OCI-LY7 (cell line): ENCODE measurements at places on chromosomes 12 and 14. TPM values are rescaled to one million over a fixed set of nuclear protein-coding genes. Genes with fewer than 3 reads are reported as not detected.

The DCAF5 gene
- total RNA-seq, result 46.0 and 46.5 TPM in 2 replicates

The KLHL33 gene
- 0.09 and 0.11 TPM in 2 replicates for total RNA-seq

The ST8SIA1 gene
- total RNA-seq, result not detected in 2 replicates

The DAO gene
- not detected in 2 replicates for total RNA-seq

The LHX5 gene
- not detected in 2 replicates for total RNA-seq

The PTCSC3 gene
- not detected in 2 replicates for total RNA-seq

The ACRBP gene
- total RNA-seq, result 9.3 and 9.4 TPM in 2 replicates

- DNase-seq, result no peak
Measured at GRCh38 chr14:78904094-78904493, 733.9 kb downstream of the NRXN3 start.

DNA sequence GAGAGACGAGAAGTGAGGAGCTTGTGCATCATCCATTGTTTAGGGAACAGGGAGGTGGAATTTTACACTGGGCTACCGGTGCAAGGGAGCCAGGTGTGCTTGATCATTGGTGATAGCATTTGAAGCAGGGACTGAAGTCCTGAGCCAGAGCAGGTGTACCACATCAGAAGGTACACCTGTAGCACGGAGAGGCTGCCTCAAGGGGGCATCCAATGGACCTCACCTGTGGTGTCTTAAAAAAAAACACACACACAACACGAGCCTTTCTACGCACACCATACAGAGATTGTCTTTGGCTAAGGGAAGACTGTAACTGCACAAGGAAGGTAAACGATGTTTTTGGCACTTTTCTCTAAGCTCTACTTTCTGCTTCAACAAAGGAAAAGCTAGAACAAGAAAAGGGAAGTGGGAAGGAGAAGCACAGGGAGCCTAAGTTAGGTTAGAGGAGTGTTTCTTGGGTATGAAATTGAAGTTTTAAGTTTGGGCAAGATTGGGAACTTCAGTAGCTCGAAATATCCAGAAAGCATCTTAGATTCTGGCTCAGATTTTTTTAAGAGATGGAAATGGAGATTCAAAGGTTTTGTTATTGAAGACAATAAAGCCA lies 334.3 kb upstream of the FBXO33 start:
- no peak for DNase-seq

GRCh38 chr14:79861111-79861510 lies 350.2 kb downstream of the DIO2 start:
- no peak for DNase-seq

DNA sequence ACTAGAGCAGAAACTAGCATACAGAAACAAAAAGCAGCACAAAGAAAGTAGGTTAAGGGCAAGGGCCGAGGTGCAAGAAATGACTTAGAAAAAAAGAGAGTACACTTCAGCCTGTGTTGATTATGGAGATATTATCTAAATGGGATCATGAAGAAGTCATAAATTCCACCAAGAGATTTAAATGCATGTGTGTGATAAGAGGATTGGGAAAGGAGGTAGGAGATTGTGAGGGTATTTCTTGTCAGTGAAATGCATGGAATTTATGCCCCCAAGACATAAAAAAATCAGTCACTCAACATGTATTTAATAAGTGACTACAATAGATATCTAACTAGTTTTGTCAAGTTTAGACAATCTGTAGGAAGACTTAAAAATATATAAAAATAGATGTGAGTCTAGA lies 976.2 kb upstream of the LRFN5 start:
- DNase-seq, result no peak

DNA sequence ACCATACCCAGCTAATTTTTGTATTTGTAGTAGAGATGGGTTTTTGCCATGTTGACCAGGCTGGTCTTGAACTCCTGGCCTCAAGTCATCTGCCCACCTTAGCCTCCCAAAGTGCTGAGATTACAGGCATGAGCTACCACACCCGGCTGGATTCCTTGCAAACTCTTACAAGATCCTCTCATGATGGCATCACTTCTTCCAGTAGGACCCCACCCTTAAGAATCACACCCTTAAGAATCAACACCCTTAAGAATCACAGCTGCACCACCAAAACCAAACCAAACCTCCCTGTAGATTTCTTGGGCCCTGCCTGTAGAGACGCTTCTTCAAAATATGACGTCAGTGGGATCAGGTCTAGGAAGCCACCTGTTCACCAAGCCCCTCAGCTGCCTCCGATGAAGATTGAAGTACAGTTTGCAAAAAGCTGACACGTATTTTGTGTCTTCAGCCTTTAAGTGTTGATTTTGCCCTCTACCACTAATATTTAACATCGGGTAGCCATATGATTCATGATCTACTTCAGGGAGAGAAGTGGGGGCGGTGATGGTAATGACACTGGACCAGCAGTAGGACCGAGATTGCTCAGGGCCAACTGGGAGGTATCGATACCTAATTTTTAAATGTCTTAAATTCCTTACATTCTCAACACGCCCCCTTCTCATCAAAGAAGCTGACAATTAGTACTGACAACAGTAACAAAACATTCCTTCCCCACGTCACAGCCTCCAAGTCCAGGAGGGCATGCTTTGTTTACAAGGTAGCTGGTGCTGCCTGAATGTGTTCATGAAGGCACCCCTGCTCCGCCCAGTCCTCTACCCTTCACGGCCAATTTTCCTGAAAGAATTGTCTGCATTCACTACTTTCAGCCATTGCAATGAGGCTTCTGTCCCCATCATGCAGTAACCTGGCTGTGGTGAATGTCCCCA lies 57.2 kb downstream of the ESRRB start:
- DNase-seq, result no peak

DNA sequence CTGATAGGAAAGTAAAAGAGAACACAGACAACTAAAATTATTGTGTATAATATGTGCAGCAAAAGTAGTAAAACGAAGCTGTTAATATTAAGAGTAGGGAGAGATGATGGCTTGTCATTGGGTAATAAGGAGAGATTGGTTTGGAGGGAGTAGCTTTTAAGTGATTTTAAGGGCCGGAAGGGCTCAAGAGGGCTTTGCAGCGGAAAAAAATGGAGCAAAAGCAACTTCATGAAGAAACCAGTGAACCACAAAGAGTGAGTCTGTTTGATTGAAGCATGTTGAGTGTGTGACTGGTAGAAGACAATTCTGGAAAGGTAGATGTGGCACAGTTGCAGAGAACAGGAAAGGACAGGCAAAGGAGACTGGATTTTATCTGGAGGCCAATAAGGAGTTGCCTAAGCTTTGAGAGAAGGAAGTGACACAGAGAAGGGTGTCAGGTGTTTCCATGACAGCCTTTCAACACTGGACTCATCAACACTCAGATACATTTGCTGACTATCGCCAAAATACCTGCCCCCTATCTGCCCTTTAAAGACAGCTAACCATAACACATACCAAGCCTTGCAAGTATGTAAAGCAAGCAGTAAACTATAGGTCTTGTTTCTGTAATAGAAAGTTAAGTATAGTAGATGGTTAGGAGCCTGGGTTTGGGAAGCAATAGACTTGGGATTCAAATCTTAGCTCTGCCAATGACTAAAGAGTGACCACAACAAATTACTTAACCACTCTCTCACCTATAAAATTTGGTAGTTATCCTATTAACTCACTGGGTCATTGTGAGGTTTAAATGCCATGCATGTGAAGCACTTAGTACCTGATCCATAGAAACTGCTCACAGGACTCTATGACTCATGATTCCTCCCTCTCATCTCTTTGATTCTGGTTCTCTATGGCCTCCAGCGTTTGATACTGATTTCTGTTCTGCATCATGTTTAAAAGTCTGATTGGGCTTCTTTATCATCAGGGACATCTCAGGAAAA lies 117.3 kb upstream of the LMNTD1 start:
- no peak for DNase-seq

DNA sequence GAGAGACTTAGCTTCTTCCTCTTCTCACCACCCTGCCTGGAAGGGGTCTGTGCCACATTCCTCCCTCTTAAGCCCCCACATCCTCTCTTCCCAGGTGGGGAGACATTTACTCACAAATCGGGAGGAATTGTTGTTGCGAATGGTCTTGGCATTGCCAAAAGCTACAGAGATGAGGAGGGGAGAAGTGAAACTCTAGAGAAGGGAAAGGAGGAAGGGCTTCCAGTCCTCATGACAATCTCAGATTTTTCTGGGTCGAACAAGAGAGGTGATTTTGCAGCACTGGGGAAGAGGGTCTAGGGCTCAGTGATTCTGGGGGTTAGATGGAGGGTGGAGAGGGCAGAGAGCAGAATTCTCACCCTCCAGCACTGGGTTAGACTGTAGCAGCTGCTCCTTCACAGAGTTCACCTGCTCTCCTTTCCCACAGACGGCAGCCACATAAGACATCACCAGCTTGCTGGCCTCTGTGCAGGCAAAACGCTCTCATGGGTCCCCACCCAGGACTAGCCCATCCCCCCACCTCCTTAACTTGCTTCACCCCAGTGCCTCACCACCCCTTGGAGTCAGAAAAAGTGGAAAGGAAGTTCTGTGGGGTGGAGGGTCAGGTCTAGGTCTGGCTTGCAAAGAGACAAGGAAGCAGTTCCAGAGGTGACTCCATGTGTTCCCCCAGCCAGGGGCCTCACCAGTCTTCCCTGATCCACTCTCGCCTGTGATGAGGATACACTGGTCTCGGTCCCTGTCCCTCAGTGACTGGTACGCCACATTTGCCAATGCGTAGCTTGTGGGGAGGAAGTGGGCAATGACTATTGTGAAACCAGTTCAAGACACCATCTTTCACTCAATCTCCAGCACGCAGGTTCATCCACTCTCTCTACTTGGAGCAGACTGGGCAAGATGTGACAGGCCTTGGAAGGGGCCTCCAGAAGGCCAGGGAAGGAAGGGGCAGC lies 2.7 kb downstream of the MYO1A start:
- no peak for DNase-seq

GRCh38 chr12:82514880-82515279 lies 156.6 kb downstream of the METTL25 start:
- no peak for DNase-seq

DNA sequence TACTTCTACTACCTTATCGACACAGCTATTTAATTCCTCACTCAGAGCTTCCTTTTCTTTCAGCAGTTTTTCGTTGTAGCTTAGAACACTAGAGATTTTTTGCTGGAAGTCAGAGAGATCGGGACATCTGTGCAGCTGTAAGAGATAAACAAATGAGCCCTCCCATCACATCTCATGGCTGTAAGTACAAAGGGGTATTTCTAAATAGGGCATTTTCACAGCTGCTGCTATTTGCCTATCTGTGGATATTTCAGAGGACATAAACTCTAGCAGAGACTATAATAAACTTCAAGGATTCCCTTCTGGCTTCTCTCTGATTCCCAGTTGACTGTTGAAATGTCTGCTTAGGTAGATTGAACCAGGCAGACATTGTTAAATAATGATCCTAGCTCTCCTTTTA lies 76.1 kb upstream of the SAV1 start:
- DNase-seq, result no peak

GRCh38 chr12:85277900-85278597 lies 2.0 kb upstream of the ALX1 start:
- DNase-seq, result no peak

GRCh38 chr12:104685366-104685765 lies 228.6 kb downstream of the CHST11 start:
- no peak for DNase-seq

DNA sequence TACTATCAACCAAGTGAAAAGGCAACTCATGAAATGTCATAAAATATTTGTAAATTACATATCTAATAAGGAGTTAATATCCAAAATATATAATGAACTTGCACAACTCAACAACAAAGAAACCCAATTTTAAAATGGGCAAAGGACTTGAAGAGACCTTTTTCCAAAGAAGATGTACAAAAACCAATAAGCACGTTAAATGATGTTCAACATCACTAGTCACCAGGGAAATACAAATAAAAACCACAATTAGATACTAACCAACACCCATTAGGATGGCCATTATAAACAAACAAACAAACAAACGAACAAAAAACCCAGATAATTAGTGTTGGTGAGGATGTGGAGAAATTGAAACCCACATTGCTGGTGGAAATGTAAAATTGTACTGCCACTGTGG lies 92.3 kb upstream of the ARID2 start:
- no peak for DNase-seq

DNA sequence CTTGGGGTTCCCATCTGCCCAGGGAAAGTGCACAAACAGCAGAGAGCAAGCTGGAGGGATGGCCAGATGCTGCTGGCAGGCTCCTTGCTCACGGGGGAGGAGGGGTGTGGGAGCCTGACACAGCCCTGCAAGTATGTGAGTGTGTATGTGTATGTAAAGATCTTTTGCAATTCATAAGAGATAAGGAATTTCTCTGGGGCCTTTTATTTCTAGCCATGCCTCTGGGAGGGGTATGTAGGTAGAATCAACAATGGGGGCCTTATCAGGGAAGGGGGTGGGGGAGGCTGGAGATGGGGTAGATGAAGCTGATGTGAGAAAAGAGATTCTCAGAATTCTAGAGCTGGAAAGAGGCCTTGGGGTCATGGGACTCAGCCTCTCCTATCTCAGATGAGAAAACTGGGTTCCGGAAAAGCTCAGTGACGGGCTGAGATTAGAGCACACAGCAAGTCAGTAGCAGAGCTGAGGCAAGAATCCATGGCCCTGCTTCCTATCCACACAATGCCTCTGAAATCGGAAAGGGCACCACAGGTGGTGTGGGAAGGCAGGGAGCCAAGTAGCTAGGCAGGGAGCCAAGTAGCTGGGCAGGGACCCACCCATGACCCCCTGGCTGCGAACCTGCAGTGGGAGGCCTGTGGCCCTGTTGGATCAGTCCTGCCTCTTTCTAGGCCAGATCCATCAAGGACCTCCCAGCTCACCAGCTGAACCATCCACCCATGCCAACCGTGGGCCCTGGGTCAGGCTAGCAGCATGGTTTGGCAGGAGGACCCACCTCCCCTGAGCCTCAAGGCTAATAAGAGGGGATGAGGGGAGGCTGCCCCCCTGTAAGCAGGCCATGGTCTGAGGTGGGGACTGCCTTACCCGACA lies 54.7 kb downstream of the PLEKHG3 start:
- no peak for DNase-seq

DNA sequence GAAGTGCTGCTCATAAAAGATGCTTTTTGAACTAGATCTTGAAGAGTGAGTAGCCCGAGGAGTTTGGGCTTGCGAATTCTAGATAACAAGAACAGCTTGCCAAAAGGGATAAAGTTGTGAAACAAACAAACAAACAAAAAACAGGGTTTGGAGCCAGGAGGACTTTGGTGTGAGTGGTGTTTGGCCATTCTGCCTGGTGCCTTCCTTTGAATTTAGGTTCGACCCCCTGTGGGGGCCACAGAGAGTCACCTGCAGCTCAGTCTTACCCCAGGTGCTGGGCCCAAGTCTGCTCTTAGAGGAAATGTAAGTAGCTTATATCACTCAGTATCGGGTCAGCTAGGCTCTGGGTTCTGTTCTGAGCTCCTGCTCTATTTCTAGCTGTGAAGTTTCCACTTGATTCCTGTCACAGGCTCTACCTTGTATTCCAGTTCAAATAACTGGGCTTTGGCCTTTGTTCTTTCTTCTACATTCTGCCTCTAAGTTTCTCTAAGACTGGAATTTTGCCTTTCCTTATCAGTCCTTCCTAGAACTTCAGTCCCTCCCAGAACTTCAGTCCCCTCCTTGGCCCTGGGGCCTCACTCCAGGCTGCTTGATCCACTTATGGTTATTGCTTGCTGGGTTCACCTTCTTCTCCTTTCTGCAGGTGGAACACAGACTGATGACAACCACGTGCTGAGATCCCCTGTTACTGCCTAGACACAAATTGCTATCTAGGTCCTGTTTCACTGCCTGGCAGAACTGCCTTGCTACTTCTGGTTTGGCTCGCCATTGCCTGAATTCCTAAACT lies 20.5 kb upstream of the DUSP6 start:
- DNase-seq, result no peak

- no peak for DNase-seq
Measured at GRCh38 chr12:11695321-11695720, 45.8 kb downstream of the ETV6 start.
